ENCODE measurements at places on chromosomes 3 and 15.

DNA sequence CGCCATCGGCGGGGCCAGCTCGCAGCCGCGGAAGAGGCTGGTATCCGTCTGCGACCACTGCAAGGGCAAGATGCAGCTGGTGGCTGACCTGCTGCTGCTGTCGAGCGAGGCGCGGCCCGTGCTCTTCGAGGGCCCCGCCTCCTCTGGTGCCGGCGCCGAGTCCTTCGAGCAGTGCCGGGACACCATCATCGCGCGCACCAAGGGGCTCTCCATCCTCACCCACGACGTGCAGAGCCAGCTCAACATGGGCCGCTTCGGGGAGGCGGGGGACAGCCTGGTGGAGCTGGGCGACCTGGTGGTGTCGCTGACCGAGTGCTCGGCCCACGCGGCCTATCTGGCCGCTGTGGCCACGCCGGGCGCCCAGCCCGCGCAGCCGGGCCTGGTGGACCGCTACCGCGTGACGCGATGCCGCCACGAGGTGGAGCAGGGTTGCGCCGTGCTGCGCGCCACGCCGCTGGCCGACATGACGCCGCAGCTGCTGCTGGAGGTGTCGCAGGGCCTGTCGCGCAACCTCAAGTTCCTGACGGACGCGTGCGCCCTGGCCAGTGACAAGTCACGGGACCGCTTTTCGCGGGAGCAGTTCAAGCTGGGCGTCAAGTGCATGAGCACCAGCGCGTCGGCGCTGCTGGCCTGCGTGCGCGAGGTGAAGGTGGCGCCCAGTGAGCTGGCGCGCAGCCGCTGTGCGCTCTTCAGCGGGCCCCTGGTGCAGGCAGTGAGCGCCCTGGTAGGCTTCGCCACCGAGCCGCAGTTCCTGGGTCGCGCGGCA lies 1.8 kb downstream of the TLNRD1 start:
- H3K4me3 ChIP-seq, result peak overlapping the region; percentile 94
- peak overlapping the region; percentile 55 for H3K27ac ChIP-seq
- H3K4me1 ChIP-seq, result peaks cover 36% of the 10 kb centered on the region

GRCh38 chr3:42166662-42167300 lies 75.6 kb downstream of the TRAK1 start:
- H3K36me3 ChIP-seq, result no peaks in the 10 kb centered on the region
- no peaks in the 10 kb centered on the region for H3K27me3 ChIP-seq
- no peak overlapping the region for H3K4me3 ChIP-seq
- H3K27ac ChIP-seq, result no peak overlapping the region
- no peak for DNase-seq

- peaks cover 26% of the 10 kb centered on the region for H3K4me1 ChIP-seq
- DNase-seq, result no peak
- H3K4me3 ChIP-seq, result peak within 1 kb of the TSS; percentile 94
- H3K27me3 ChIP-seq, result no peaks in the 10 kb centered on the region
Observed at GRCh38 chr15:68820295-68821189, at the start of gene ANP32A. Gene ANP32A, minus strand, starts transcription at chr15:68820895. Its CDS starts 144 bp downstream, at chr15:68820751.

- H3K27me3 ChIP-seq, result no peaks in the 10 kb centered on the region
- no peak for DNase-seq
- H3K36me3 ChIP-seq, result no peaks in the 10 kb centered on the region
- no peak overlapping the region for H3K27ac ChIP-seq
- no peak overlapping the region for H3K4me3 ChIP-seq
- H3K4me1 ChIP-seq, result no peaks in the 10 kb centered on the region
Observed at GRCh38 chr3:34570916-34571705, 772.7 kb downstream of the PDCD6IP start.

DNA sequence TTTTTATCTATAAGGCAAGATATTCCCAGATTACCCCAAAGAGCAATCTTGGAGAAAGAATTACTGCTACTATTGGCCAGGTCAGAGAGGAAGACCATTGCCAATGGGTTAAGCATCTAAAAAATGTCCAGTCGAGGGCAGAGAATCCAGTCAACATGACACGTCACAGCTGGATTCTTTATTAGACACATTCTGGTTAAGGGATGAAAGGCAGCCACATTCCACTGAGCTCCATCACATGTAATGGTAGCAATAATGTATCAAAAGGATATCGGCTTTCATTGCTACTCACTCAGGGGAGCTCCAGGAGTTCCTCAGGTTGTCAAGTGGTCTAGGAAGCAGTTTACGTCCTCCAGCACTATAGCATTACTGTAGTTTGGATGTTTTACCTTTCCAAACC lies 421.1 kb downstream of the PLOD2 start:
- no peaks in the 10 kb centered on the region for H3K36me3 ChIP-seq
- no peaks in the 10 kb centered on the region for H3K27me3 ChIP-seq
- H3K4me1 ChIP-seq, result no peaks in the 10 kb centered on the region
- no peak overlapping the region for H3K27ac ChIP-seq
- H3K4me3 ChIP-seq, result no peak overlapping the region

GRCh38 chr3:21847005-21847404 lies 96.0 kb upstream of the ZNF385D start:
- no peaks in the 10 kb centered on the region for H3K36me3 ChIP-seq
- H3K4me3 ChIP-seq, result no peak overlapping the region
- no peaks in the 10 kb centered on the region for H3K4me1 ChIP-seq
- no peak for DNase-seq
- no peaks in the 10 kb centered on the region for H3K27me3 ChIP-seq
